ENCODE measurements at places on chromosomes 4 and X.

DNA sequence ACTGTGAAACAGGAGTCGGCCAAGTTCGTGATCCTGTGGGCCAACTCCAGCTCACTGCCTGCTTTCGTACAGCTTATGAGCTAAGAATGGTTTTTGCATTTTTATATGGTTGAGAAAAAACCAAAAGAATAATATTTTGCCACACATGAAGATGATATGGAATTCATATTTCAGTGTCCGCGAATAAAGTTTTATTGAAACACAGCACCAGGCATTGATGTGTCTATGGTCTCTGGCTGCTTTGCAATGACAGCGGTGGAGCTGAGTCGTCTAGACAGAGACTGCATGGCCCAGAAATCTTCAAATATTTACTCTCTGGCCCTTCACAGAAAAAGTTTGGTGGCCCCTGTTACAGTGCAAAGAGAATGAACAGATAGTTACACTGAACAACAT lies 20.2 kb downstream of the CLCN4 start:
- DNase-seq, result no peak

GRCh38 chrX:48578661-48579128 lies 4.4 kb downstream of the RBM3 start:
- DNase-seq, result no peak

DNA sequence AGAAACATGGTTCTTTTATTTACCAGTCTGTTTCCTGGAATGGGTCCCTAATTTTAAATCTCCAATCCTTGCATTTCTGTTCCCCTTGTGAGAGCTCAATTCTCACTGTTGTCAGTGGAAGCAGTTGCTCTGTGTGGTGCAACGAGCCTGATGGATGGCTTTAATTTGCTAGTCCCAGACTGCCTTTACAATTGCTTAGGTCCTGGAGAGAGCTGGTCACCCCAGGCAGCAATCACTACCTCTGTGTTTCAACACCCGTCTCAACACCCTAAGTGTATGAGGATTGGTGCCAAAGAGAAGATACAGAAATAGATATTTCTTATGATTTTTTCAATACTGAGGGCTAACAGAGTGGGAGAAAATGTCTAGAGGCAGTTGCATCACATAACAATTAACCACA lies 873.8 kb downstream of the GLUD2 start:
- DNase-seq, result no peak

DNA sequence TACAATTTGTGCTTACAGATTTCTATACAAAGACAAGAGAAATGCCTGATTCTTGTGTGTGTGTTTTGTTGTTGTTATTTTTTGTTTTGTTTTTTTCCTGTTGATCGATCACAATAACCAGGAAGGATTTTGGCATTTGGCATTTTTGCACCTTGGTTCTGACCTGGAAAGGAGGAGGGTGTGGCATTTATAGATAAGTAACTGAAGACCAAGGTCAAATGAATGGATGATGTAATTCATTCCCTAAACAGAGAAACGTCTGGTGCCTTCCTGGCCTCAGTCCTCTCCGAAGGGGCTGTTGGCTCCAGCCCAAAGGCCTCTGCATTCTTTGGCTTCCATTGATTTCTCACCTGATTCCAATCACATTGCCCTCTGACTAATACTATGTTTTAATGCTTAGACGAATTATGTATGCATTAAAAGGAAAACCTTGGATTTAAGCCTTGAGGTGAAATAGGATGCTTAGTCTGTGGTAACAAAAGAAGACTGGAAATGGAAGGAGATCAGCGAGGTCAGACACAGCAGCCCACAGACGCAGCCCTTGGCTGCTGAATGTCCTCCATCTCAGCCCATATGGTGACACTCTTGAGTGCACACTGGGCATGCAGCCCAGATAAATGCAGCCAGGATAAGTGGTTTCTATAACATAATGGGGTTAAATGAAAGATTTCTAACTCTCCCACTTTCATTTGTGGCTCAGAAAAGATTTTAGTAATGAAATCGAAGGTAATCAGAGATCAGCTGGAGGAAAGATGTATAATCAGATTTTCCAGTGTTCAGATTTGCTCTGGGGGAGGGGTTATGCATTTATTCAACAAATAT lies 60.5 kb upstream of the TRIM2 start:
- no peak for DNase-seq

- DNase-seq, result no peak
Measured at GRCh38 chr4:7854697-7855370, 84.8 kb downstream of the AFAP1 start.

GRCh38 chr4:155339588-155339987 lies 37.2 kb downstream of the MAP9 start:
- no peak for DNase-seq

DNA sequence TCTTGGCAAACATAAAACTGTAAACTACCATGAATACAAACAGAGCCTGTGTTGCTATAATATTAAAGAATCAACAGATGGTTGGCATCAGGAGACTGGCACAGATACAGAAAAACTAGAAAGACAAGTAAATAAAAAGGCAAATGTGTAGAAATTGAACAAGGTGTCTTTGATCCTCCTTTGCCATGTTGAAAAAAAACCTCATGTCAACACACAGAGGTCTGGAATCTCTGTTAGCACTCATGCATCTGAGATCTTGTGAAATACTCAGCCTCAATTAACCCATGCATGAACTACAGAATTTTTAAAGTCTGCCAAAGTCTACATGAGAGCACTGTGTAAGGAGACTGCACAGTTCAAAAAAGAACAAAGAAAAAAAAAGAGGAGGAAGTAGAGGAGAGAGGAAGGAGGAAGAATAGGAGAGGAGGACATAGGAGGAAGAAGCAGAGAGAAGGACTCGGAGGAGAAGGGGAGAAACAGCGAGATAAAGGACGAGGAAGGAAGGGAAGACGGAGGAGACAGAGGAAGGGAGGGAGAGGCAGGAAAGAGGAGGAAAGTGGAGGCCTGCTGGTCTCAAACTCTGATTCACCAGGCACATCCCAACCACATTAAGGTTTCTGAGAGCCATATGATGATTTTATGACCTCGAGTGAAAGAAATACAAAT lies 52.8 kb downstream of the PRDM5 start:
- no peak for DNase-seq

DNA sequence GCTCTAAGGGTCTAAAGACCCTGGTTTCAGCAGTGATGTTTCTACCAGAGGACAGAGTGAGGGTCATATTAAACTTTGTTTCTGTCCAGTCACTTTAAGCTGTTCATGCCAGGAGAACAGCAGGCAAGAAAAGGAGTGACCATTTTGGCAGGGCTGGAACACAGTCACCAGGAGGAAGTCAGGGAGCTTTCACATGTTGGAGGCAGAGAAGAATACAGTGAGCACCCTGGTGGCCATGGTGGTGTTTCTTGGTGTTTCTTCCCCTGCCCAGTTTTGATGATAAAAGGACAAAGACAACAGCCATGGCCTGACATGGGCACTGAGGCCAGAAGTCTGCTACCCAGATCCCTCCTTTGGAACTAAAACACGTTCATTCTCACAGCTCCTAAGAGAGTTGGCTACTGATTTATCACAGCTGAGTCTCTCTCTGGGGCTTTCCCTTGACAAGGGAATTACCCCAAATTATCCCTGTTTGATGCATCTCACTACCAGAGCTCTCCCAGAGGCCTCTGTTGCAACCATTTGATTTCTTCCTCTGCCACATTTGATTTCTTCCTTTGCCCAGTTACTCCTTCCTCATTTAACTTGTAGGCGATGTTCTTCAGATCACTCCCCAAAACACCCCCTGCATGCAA lies 106.4 kb upstream of the NWD2 start:
- DNase-seq, result no peak

- no peak for DNase-seq
Measured at GRCh38 chr4:98566361-98567008, 91.9 kb downstream of the TSPAN5 start.

- no peak for DNase-seq
Measured at GRCh38 chr4:8689741-8690140, 97.2 kb downstream of the CPZ start.

DNA sequence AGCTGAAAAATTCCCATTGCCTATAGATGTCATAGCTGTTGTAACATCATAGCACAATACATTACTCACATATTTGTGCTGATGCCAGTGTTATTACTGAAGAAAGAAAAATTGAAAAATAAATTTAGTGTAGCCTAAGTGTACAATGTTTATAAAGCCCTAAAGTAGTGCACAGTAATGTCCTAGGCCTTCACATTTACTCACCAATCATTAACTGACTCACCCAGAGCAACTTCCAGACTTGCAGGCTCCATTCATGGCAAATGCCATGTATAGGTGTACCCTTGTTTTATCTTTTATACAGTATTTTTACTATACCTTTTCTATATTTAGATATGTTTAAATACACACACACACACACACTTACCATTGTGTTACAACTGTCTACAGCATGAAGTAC lies 265.4 kb upstream of the MAGEB18 start:
- no peak for DNase-seq

- DNase-seq, result no peak
Measured at GRCh38 chrX:53313728-53314105, 32.3 kb upstream of the IQSEC2 start.

- no peak for DNase-seq
Measured at GRCh38 chrX:9980927-9981326, 13.8 kb downstream of the CLDN34 start.

- DNase-seq, result no peak
Measured at GRCh38 chr4:72843466-72843865, 226.1 kb downstream of the COX18 start.

DNA sequence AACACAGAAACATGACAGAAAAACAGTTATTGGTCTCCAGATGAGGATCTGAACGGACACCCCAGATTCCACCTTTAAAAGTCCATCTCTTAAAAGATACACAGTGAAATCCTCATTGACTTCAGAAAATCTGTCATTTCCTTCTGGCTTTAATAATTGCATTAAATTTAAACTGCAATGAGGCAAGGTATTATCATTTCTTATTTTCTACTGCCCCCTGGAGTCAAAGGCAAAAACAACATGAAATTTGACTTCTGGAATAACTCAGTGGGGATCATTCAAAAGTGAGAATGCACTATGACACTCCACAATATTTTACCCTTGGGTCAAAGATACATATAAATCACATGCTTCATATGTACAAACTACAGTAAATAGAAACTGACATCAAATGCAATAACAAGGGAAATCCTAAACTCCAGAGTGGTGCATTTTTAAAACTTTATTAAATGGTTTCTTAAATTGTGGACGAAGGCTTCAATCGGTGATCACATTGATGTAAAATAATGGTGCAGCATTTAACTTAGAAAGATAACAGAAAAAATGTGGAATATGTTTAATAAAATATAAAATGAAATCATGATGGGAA lies 56.4 kb upstream of the SPANXN1 start:
- no peak for DNase-seq

DNA sequence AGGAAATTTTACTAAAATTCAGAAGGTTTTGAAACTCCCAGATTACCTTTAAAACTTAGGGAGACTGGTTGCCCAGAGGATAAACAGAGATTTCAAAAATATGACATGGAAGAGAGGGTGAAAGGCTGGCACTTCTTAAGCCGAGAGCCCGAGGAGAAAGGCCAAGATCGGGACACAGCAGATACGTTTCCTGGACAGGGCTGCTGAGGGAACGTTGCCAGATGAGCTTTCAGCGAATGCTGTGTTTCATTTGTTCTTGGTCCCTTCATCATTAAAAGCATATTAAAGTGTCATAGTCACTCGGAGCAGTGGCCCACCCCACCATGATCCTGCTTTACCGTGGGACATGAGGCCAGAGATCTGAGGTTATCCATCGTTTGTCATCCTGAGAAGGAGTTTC lies 37.9 kb upstream of the STOX2 start:
- no peak for DNase-seq

DNA sequence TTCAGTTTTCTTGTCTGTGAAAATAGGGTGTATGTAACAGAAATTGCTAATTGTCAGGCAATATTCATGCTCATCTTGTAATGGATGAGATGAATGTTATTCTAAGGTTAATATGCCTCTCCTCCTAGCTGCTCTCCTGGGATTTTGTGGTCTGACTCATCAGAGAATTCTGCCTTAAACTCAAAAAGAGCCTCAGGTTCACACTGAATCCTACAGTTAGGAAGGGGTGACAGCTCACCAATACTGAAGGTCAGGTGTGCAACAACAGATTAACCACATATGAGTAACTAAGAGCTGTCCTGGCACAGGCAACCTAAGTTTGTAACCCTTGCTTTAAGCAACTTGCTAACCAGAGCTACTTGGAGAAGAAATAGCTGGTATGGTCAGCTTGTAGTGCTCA lies 197.7 kb downstream of the SPATA18 start:
- no peak for DNase-seq

DNA sequence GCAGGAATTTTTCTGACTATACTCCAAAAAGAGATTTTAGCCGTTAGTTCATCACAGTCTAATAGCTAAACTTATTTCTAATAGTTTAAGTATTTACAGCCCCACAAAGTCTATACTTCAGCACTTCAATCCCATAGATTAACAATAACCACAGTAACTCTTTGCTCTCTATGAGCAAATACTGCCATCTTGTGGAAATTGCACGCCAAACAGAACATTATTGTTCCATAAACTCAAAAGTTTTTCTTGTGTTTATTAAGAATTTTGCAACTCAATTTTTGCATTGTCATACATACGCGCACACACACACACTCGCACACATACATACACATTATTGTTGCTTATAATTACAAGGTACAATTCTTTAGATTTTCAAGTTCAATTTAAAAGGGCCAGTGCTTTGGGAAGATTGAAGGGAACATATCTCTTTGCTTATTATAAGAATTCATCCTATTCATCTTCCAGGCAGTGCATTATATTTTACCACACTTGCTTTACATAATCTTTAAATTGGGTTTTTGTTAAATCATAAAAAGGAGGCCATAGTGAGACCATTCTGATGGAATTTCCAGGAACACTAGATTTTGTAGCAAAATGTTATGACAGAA lies 63.8 kb upstream of the ATOH1 start:
- DNase-seq, result no peak

DNA sequence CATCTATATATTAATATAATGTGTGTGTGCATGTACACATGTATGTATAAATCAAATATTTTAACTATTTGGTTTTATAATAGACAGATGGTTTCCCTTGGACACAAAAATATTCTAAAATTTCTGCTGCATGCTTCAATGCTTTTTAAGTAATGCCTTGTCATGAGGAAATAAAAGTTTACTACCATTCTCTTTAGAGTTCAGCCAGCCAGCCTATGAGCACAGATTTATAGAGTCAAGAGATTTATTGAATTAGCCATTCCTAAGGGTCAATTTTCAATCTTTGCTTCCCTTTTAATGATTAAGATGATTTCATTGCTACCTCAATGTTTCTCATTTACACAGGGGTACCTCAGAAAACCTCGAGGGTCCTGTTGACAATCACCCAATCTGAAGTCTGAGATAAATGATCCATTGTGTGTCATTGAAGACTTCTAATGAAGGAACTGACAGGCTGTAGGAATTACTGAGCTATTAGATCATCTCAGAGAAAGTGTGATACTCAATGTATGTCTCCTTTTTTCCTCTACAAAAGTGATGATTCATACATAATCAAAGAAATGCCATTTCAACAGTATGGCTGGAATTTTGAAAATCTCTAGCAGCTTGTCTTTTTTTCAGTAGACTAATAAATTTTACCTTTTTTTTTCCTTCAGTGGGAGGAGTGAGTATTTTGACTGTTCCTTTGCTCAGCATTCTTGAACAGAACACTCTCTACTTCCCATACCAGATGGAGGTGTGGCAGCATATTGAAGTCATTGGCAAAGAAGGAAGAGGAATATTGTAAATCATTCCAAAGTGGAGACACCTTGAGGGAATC lies 222.6 kb upstream of the PCDH18 start:
- DNase-seq, result no peak

- DNase-seq, result no peak
Measured at GRCh38 chr4:123301923-123302322, 94.7 kb upstream of the SPRY1 start.

- DNase-seq, result no peak
Measured at GRCh38 chrX:143581240-143581639, 54.7 kb downstream of the SLITRK4 start.
